ENCODE measurements at places on chromosomes 4 and X.

DNA sequence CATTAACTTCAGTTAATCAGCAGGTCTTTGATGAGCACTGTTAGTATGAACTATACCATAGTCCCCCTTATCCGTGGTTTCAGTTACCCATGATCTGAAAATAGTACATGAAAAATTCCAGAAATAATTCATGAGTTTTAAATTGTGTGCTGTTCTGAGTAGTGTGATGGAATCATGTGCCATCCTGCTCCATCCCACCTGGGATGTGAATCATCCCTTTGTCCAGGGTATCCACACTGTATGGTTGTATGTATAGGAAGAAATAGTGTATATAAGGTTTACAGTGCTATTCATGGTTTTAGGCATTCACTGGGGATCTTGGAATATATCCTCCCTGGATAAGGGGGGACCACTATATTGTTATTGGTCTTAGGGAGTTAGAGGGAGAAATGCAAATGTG lies 24.5 kb downstream of the ARHGAP10 start:
- DNase-seq, result no peak

- DNase-seq, result no peak
Observed at GRCh38 chr4:124018383-124019317, 622.1 kb downstream of the SPRY1 start.

GRCh38 chrX:11421805-11422524 lies 128.8 kb downstream of the AMELX start:
- DNase-seq, result no peak

DNA sequence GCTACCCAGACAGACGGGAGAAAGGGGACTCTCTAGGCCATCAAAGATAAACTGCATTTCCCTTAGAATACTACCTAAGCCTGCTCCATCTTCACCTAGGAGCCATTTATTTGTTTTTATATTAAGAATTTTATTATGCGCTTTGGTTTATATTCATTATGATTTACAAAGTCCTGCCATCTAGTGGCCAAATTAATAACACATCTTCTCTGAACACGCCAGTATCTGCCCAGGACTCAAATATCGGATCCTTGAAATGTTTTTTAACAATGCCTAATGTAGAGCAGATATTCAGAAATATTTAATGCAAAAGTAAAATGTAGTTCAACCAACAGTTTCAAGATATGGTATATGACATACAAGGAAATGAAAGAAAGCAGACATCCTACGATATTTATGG lies 20.8 kb upstream of the PRPS2 start:
- no peak for DNase-seq

GRCh38 chrX:22360129-22360528 lies 87.4 kb downstream of the CBLL2 start:
- no peak for DNase-seq

DNA sequence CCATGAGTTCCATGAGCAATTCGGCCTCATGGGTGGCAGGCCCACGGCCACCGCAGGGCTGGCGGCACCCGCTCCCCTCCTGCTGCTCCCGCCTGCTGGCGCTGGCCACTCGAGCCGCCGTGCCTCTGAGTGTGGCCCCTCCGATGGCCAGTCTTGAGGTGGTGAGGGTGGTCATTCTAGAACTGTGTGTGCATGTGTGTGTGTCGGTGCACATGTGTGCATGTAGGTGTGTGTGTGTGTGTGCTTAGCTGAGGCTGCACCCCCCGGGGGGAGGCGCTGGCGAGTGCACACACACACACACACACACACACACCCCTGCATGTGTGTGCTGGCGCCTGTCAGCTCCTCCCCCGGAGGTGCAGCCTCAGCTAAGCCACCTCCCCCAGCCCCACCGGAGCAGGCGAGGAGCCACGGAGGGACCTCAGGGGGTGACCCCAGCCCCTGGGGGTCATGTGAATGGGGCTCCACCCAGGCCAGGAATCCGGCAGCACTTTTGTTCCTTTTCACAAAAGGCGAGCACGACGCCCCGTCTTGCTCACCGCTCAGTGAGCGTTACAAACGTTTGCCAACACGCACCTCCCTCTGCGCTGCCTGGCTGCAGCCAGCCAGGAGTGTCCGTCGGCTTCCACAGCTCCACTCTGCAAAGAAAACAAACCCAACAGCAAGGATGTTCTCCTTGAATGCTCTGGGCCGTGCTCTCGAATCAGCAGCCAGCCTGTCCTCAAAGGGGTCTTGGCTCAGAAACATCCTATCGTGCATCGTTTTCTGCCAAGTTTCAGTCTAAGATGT lies 29.9 kb downstream of the FGFRL1 start:
- no peak for DNase-seq

DNA sequence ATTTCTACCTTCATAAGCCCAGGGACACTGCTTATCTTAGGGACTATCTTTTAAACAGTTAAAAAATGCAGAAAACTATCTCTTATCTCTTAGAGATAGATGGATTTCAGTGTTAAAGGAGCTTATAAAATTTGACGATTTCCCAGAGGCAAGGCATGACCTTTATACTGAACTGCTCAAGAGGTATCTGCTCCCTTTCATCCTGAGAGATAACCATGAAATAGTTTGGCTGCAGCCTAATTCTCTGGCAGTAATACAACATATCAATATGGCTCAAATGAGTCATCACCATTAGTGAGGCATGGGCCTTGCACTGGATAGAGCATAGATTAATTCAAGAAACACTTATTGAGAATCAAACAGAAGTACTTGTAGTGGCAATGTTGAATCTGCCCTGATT lies 348.2 kb upstream of the GRIA3 start:
- no peak for DNase-seq

DNA sequence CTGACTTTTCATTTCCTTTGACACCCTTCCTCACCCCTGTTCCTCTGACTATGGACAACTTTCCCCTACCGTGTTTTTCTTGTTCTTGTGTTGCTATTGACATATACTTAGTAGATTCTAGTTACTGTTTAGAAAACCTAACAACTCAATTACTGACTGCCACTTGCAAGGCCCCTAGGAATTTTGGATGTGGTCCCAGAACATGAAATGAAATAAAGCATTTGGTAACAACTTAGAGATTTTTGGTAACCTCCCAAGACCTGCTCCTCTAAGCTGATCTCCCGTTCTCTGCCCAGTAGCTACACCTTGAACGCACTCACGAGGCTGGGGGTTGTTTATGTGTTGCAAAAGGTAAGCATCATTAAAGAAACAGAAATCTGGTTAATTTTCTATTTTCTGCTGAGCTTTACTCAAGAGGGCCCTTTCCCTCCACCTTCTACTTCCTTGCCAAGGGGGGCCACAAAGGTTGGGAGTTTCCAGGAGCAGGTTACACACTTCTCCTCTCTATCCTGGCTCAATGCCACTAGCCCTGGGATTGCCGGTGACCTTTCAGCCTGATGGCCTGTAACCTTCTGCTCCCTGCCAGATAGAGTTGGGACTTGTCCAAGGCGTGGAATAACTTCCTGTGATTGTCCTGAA lies 20.5 kb downstream of the GAB3 start:
- DNase-seq, result no peak

DNA sequence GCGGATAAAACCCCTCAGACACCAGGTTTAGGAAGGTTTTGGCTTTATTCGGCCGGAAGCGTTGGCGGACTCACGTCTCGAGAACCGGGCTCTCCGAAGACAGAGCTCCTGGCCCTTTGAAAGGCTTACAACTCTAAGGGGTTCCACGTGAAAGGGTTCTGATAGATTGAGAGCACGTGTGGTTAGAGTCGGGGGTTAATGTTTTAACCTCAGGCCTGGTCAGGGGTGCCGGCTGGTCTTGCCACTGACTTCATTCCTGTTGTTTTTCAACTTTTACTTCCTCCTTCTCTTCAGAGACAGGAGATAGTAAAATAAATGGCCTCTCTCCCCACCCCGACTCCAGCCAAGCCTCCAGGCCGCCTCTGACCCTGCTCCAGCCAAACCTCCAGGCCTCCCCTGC lies 4.7 kb upstream of the ASMT start:
- DNase-seq, result no peak

DNA sequence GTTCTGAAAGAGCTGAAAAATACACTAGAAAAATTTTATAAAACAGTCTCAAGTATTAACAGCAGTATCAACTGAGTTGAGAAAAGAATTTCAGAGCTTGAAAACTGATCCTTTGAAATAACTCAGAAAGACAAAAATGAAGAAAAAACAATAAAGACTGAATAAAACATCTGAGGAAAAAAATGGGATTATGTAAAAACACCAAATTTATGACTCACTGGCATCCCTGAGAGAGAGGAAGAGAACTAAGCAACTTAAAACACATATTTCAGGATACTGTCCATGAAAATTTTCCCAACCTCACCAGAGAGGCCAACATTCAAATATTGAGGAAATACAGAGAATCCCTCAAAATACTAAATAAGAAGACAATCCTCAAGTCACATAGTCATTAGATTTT lies 22.9 kb downstream of the PABPC4L start:
- DNase-seq, result no peak

DNA sequence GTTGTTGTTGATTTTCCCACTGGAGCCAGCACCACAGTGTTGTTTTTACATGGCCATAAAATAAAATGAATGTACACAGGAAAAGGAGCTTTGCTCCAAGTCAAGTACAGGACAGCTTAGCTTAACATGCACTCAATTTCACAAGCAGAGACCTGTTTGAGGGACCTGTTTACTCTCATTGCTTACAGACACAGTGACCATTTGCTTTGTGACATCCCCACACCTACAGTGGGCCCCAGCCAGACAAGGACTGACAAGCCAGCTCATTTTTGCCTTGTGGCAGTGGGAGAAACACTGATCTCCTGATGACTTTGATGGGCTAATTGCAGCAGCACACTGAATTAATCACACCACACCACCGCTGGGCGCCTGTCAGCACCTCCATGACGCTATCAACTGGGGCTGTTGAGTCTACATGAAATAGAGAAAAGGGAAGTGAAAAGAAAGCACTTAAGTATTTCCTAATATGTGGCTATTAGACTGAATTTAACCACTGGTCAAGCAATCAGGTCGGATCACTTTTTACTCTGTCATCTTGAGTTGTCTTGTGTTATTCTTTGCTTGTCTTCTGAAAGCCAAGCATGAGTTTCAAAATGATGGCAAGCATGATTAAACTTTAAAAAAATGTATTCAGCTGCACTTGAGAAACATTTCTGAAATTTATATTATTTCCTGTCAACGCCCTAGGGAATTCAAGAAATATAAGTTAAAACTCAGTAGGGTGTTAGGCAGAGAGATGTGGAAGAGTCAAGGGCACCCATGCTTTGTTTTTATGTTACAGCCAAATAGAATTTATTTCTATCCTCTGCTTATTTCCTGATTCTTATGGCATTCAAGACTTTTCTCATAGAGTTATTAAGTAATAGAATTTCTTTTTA lies 557.7 kb downstream of the RAB28 start:
- DNase-seq, result no peak

DNA sequence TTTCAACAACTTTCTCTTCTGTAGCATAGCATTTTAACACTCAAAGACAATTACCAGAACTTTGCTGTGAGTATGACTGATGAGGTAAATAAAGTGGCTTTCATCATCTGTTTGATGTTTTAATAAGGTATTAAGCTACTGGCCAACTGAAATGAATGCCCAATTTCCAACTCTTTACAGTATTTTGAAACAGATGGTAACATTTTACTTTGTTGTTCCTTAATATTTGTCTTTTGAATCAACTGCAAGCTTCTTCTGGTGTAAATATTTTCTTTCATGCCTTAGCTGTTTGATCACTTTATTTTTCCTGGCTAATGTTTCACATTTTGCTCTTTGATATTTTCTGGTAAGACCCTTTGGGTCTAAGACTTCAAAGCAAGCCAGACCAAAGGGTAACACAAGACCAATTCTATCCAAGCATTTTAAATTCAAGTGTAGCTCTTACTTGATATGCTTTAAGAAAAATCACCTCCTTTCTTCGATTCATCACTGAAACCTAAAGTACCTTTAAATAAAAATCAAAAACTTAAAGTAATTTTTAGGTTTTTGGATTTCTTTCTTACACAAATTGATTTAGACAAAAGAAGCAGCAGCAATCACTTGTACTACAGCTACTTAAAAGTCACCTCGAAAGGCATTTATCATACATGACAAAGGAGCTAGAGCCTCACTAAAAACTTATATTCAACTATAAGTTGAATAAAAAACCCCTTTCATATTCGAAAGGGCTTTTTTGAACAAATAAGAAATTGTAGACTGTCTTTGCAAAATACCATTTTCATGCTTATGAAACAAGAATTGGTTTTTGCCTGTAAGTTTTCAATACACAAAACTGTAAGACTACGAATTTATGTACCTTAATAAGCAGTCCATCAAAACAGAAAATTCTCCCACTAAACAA lies 57.6 kb downstream of the TBCK start:
- DNase-seq, result no peak

DNA sequence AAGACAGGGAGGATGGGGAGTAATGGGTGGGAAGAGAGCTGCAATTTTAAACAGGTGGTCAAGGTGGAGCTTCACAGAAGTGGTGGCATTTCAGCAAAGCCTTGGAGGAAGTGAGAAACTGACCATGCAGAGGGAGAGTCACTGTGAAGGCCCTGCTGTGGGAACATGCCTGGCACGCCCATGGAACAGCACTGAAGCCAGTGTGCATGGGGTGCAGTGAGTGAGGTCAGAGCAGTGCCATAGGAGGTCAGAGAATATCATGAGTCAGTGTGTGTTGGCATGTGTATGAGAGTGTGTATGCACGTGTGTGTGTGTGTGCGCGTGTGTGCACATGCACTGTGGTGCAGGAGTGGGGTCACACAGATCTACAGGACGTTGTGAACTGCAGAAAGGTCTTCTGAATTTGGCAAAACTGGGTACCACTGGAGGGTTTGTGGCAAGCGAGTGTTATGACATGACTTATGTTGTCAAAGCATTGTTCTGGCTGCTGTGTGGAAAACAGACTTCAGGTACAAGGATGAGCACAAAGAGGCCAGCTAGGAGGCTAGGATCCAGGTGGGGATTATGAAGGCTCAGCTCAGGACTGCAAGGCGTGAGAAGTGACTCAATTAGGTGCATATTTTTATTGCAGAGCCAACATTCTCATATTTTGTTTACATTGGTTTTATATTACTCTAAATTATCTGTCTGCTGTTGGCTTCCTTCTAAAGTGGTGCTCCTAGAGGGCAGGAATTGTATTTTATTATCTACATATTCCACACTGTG lies 34.0 kb downstream of the ZNF827 start:
- no peak for DNase-seq

DNA sequence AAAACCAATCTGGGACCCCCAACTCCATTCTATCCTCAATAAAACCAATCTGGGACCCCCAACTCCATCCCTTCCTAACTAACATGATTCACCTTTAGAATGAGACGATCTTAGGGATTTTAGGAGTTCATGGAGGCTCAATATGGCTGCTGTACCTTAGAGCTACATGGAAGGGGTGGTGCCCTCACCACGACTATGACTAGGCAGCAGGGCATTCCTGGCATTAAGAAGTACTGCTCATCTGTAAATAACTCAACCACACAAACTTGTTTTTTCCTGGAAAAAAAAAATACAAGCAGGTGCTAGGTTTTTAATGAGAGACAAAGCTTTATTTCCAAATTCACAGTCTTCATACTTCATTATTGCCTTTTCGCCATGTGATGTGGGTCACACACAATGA lies 346.5 kb upstream of the FAT1 start:
- no peak for DNase-seq

DNA sequence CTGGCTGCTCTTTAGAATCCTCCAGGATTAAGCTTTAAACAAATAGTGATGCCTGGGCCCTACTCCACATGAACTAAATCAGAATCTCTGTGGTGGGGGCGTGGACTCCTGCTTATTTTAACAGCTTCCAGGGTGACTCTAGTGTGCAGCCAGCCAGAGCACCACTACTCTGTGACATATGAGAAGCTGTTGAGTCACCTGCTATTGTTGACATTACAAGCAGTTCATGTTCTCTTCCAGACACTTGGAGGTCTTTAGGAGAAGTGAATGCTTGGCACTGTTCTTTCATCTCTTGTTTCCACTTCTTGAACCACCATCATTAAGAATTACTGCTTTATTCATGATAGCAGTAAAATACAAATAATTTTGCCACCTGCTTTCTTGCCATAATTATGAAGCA lies 426 bp upstream of the C4orf51 start:
- DNase-seq, result no peak
